Stimulated activated CD8-positive, alpha-beta memory T cell treated with anti-CD3 and anti-CD28 coated beads, Interleukin-15, amount 100 ng/mL, for 1 hour (primary cell): ENCODE measurements at places on chromosomes 5 and 9.

- no peak for DNase-seq
These were observed 246.9 kb downstream of the ZSWIM6 start for GRCh38 chr5:61578858-61579503.

DNA sequence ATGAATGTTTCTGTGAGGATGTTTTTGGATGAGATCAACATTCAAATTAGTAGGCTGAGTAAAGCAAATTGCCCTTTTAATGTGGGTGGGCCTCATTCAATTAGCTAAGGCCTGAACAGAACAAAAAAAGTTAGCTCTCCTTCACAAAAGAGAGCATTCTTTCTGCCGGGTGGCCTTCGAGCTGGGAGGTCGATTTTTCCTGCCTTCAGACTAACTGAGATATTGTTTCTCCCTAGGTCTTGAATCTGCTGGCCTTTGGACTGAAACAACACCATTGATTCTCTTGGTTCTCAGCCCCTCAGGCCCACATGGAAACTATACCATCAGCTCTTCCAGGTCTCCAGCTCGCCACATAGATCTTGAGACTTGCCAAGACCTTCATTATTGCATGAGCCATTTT is 29.1 kb upstream of the FREM1 start:
- DNase-seq: no peak

DNA sequence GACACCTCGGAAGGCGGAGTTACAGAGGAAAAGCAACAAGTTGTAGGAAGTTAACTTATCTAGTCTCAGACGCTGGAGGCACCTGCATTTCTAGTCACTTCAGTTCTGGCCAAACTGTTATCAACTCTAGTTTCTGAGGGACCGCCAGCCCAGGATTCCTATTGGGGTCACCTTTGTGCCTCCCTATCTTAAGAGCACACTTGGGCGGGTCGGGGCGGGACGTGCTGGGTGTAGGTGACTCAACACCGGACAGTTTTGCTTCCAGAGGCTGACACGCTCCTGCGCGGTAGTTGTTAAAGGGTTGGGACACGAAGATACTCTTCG is 679 bp upstream of the KDM4C start:
- no peak for DNase-seq

DNA sequence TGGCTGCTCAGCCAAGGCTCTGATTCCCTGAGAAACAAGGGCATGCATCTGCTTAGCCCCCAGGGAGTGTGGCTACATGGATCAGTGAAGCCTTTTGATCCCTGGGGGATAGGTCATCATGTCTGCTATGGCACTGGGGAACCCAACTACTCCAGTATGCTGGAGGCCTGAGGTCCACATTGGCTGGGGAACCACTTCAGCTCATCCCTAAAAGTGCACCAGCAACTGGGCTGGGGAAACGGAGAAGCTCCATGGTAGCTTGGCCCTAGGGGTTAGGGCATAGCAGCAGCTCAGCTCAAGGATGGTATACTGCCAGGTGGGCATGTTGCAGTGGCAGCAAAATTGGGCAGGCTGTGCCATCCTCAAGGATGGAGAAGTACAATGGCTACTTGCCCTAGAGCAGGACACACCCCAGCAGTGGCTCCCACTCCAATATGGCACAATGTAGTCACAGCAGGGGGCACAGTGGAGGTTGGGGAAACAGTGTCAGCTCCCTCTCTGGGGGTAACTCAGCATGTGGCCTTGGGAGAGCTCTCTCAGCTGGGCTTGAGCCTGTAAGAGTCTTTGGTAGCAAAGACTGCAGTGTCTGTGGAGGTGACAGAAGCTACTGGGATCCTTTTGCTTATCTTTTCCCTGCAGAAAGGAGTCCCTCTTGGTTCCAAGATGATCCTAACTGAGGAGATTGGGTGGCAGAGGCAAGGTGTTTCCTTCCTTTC is 111.5 kb upstream of the FSTL4 start:
- no peak for DNase-seq

- no peak for DNase-seq
These were observed 7.0 kb downstream of the IGFBPL1 start for GRCh38 chr9:38417003-38417945.

DNA sequence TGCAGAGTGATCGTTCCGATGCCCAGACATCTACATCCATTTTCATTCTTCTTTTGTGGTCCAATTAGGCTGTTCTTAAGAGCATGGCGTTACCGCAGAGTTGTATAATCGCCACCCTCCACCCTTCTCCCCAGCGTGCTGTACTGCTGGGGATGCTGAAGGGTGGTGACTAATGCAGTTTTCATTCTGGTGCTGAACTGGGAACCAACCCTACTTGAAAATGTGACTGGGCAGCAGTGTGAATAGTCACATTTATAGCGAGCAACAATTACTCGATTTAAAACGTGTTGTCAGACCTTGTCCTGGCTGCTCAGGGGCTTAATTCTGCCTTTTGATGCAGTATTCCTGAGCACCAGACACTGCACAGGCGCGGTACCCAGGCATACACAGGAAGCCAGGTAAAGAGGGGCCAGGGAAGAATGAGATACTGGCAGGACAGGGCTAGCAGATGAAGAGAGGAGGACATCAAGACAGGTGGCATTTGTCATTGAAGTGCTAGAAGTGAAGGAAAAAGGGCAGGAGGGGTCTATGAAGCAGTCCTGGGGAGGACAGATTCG is 719 bp upstream of the ISCA1 start:
- no peak for DNase-seq

GRCh38 chr5:21817668-21818369 is 1035.3 kb downstream of the CDH12 start:
- no peak for DNase-seq

DNA sequence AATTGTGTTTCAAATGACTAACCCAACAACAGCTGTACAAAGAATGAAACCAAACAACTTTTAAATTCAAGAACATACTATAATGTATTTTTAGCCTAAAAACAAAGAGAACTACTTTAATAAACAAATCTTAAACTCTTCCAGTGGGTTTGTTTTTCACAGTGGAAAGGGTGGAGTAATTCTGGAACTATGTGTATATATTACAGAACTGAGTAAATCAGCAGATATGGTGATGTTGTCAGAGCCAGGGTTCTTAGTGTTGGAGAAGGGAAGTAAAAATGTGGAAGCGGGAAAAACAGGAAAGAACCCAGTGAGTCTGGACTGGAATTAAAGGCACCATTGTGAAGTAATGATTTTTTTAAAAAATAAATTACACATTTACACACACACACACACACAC is 144.9 kb downstream of the CDK5RAP2 start:
- DNase-seq: no peak

- DNase-seq: no peak
These were observed 10.4 kb downstream of the STOM start for GRCh38 chr9:121359351-121360294.

GRCh38 chr5:33231214-33231710 is 209.5 kb upstream of the TARS1 start:
- no peak for DNase-seq

GRCh38 chr5:107513337-107514085 is 157.2 kb downstream of the EFNA5 start:
- no peak for DNase-seq

GRCh38 chr9:96513622-96514021 is 63.7 kb downstream of the HABP4 start:
- no peak for DNase-seq

GRCh38 chr5:131773805-131774204 is 23.0 kb downstream of the FNIP1 start:
- no peak for DNase-seq

- DNase-seq: no peak
These were observed 4.1 kb downstream of the LMX1B start for GRCh38 chr9:126617823-126618165.

DNA sequence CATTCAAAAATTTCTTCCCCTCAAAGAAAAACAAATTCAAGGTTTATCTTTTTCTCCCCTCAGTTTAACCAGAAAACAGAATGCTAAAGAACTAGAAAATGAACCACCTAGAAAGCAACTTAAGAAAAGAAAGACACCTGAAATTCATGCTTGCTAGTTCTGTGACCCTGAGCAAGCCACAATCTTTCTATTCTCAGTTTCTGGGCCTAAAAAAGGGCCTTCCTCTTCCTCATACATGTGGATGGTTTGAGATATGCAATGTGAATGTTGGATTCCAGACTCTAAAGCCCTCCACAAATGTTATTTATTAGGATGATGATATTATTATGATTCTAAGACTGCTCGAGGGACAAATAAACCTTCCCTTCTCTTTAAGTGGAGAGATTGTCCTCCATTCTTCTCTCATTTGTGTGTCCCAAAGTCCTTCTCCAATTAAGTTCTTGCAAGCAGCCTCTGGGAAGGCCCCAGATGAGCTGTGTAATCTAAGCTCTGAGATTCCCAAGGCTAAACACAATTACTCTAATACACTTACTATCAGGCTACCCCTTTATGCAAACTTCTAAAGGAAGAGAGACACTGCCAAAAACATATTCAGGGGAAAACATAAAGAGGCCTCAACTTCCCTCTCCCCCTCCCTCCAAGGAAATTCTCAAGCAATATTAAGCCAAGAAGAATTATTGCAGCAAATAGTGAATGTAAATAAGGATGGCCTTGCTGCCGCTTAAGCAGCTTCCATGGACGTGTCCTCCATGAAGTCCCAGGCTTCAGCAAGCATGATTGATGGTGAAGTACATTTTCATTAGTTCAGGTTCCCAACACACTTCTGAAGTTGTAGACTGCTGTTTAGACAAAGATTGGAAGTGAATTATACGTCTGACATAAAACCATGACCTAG is 80.2 kb downstream of the PRKACG start:
- DNase-seq: no peak

DNA sequence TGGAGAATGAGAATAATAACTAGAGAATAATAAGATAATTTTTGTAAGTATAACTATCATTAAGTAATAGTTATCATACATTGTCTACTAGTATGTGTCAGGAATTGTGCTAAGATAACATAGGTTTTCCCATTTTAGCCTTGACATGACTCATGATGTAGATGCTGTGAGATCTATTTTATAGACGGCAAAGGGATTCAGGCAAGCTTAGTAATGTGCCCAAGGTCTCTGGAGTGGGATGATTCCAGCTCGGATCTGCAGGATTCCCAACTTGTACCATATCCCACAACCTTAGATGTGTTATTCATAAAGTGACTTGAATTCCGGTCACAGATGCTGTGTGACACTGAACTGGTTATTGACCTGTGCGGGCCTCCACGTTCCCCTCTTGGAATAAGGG is 51.5 kb downstream of the IL31RA start:
- DNase-seq: no peak

DNA sequence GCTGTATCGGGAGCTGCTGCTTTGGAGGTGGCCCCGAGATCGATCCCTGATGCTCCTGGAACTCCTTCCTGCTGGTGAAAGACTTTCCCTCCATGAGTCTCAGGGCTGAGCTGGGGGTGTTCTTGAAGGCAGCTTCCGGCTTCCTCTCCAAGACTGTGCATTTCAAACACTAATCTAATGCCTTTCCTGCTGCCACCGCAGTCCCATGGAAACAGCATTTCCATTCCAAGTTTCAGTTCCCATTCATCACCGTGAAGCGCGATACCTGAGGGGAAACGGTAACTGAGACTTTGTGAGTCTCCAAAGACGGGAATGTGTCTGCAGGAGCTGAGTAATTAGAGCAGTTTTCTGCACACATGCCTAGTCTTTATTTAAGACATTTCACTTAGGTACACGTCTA is 230.1 kb downstream of the PAX5 start:
- DNase-seq: no peak

DNA sequence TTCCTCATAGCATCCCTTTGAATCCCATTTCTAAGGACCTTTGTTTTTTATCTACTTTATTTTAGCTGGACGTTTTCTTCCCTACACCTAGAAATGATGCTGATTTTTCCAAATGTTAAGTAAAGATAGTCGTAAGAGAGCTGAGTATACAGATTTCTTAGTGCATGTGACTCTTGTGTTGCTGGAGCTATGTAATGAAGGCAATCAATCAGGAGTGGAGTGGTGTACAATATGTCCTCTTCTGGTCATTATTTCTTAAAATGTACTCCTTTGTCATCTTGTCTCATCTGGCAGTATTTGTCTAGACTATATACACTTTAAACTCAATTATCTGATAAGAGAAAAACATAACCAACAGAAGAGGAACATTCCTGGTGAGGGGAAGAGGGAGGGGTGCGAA is 13.5 kb downstream of the GAPT start:
- no peak for DNase-seq

DNA sequence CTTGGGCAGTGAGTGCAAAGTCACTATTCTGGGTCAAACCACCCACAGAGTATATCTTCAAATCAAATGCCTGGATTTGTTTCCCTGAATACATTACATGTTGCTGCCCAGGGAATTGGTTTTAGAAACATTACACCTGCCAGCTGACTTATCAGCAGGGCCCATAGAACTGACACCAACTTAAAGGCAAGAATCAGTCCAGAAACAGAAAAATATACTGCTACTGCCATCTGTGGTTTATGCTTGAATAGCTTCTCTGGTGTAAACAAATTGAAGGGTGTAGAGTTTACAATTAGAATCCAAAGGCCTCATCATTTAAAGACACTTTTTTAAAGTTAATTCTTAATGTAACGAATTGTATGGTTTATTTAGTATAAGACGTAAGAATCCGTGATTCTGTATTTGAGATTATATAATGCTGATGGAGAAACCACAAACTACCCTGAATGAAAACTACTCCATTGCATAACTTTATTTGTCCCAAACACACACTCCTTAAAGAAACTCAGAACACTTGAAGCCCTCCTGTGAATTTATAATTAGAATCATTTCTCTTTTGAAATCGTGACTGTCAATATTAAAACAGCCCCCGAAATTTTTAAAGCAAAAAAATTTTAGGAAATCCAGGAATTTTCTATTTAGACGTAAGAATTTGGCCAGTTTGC is 6.2 kb downstream of the NR6A1 start:
- no peak for DNase-seq

DNA sequence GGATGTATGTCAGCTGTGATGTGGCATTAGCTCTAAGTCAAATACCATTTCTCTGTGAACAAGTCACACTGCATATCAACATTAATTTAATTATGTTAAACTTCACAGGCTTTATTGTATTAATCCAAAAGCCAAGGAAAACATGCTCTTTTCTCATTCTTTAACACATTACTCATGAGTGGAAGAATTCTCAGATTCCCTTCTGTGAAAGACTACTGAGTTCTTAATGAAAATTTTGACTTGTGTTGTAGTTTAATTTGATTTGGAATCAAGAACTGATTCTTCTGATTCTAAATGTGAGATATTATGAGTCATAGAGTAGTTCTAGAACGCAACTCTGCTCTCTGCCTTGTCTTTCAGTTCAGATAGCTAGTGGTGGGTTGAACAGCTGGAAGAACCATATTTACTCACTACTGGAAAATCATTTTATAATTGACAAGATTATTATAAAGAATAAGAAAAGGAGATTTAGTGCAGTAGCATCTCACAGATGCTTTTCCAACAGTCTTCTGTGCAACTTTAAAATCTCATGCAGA is 90.6 kb downstream of the VCAN start:
- no peak for DNase-seq

GRCh38 chr5:165135565-165135964 is 1630.1 kb downstream of the MAT2B start:
- DNase-seq: no peak
